ENCODE measurements at places on chromosomes 7 and 10.
A peak's percentile ranks its signal among the peaks of the same experiment; 100 is the strongest.

DNA sequence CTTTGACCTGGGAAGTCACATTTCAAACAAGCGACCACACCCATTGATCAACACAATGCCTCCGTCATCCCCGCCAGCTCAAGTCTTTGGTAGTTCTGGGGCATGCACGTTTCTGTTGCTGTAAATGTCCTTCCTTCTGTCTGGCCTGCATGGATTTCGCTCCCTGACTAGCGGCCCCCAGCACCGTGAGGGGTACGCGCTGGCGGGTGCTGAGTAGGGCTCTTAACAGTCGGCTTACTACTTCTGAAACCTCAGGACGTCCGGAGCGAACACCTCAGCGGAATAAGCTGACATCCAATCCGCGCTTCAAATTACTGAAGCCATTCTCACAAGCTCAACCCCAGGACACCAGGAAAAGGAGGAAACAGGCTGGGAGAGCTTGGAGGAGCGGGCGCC, 505 bp downstream of the NUDCD3 start:
- DNase-seq = peak; percentile 58

DNA sequence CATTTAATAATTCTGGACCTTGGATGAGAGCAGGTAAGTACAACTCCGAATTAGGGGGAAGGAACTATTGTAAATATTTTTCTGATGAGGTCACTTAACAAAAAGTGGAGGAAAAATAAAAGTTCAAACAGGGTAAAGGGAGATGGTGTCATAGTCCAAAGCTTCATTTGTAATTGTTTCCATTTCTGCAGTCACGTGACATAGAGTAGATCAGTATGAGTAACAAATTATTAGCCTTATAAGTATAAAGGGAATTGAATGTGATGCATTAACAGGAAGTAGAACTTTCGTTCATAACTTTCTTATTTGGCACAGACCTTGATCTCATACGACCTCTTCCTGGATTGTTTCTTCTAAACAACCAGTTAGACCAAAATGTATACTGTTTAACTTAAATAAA, 347.2 kb upstream of the TPK1 start:
- DNase-seq = no peak

DNA sequence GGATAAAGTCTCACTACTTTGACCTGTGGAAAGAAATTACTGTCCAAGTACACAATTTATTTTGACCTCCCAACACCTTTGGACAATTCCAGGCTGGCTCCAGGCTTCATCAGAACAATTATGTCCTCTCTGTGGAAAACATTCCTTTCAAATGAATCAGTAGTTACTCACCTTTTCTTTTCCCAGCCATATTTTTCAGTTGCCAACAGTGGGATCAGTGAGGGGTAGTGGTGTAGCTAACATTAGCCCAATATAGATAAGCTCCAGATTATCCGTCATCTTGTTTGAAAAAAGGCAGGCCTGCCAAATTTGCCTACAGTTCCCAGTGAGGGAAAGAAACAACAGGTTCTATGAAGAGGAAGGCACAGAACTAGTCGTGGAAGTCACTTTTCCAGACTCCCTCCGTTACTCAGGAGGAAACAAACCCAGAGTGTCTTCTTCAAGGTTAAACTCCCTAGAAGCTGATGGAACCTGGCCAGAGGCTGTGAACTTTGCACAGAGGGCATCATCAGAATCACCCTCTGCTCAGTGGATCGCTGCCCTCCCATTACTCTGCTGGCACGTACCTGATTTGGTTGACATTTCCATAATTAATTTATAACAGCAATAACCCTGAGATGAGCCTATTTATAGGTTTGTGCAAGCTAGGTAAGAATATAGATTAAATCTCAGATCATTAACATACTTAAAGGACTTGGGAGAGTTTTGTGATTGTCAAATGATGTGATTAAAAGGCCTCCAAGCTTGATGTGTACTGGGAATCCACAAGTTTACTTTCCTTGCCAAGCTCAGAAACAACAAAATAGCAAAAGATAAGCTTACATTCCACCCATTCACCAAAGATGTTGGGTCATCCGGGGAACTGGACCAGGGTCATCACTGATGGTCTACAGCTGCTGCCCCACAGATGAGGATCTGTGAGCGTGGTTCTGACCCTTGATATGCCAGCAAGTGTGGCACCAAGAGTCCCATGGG, 654.6 kb upstream of the GALNT17 start:
- peak; percentile 34 for DNase-seq

GRCh38 chr10:102555781-102556328, 52.1 kb downstream of the SUFU start:
- DNase-seq = peak; percentile 70

GRCh38 chr7:138875794-138876193, 77.8 kb upstream of the ATP6V0A4 start:
- peak; percentile 48 for DNase-seq

DNA sequence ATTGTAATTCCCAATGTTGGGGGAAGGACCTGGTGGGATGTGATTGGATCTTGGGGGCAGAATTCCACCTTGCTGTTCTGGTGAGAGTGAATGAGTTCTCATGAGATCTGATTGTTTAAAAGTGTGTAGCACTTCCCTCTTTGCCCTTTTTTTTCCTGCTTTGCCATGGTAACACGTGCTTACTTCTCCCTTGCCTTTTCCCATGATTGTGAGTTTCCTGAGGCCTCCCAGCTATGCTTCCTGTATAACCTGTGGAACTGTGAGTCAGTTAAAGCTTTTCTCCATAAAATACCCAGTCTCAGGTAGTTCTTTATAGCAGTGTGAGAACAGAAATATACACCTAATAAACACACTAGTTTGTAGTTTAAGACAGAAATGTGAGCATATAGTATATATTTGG, 166.8 kb upstream of the MAGI2 start:
- no peak for DNase-seq

- DNase-seq = peak; percentile 49
Observed at GRCh38 chr7:94182721-94183120, 178.6 kb upstream of the BET1 start.

DNA sequence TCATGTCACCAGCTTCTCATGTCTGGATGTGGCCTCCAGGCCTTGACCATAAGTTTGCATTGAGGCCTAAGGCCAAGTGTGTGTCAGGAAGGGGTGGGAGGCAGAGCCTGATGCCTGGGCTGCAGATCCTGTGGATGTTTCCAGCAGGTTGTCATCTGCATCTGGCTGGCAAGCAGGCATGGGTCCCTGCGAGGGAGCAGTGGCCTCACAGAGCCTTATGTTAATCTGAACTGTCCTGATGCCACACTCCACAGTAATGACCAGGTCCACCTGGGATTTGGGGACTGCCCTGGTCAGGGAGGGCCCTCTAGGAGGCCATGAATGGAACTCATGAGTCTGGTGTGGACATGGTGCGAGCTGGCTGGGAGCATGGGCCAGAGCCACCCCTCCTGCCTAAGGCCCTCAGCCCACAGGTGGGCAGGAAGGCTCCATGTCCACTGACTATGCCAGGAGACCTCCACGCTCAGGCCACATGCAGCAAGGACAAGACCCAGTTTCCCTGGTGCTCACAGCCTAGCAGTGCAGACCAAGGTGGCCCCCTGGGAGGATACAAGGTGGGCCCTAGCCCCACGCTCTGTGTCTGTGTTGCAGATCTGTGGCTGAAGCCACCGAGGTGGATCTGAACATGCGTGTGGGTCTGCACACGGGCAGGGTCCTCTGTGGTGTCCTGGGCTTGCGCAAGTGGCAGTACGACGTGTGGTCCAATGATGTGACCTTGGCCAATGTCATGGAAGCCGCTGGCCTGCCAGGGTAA, 83.1 kb downstream of the ADCY1 start:
- DNase-seq = no peak

DNA sequence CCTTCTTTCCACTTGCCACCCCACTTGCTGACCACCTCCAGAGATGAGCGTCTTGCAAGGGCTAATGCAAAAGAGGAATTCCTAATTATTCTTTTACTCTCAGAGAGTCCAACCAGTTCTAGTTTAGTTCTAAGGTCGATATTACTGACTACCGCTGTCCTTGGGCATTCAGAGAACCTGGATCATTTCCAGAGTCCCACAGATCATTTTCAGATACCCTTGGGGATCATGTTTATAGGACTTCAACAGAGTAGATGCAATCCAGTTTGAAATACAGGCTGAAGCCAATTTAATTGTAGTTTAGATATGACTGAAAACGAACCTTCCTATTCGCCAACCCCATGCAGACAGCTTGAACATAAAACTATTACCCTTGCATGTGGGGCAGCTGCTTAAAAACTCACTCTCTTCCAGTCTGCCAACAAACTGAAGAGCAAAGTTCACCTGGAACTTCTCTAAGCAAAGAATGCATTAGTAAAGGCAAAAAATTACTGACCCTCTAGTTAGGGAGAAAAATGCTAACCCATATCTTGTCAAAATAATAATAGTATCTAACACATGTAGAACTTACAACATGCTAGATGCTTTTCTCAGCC, 22.4 kb downstream of the CFAP69 start:
- no peak for DNase-seq

DNA sequence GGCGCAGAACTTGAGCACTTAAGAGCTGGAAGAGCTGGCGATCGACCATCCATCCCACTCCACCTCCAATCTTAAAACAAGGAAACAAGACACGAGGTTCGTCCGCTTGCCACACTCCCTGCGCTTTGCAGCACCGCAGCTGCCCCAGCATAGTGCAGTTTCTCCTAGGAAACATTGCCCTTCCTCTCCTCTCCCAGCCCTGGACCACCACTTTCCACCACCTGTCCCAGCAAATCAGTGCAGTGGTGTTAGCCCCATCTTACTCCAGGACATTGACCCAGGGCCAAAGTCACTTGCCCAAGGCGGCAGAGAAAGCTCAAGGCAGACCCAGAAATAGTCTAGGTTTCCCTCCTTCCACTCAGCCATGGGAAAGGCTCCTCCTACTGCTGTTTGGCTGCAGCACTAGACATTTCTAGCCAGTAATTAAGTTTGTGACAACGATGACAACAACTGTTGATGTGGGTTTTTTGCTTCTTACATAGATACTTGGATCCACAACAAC, 1.5 kb upstream of the PARD3 start:
- peak; percentile 65 for DNase-seq

GRCh38 chr7:109986701-109987100, 1104.2 kb upstream of the LRRN3 start:
- no peak for DNase-seq

DNA sequence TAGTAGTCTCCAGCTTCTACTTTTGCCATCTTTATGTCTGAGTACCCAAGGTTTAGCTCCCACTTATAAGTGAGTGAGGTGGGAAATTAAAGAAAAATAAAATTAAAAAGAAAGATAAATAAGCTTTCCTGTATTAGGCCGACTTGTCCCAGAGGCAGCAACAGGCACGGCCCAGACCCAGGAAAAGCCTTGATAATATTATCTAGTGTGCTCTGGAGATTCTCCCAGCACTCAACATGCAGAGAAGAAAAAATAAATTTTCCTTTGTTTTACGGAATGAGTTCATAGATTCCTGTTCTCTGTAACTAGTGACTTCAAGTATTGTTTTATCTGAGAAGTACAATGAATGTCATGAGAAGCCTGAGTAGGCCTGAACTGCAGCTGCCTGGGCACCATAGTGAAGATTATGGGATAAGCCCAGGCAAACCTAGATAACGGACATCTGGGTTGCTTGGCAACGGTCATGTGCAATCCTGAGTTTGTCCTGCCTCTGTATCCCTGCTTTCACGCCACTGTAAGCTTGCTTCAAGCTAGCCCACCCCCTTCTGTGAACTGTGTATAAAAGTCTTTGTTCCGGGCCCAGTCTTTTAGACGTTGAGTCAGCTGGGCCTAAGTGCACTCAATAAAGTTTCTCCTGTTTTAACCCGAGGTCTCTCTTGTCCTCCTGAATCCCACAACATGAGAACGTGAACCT, 6.4 kb downstream of the ATE1 start:
- DNase-seq = no peak

DNA sequence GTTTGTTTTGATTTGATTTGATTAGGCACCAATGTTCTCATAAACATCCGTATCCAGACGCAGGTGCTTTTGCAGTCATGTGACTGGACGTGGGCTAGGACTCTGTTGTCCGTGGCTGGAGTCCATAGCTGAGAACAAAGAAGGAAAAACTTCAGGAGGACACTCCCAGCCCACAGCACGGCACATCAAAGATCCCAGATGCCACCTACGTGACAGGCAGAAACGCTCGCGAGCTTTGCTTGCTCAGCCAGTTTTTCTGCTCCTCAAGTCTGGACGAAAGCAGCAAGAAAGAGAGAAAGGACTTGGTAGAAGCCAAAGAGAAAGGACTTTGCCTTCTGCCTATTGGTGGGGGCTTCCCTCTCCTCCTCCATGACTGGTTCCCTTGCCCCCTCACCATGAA, 6.9 kb upstream of the ZKSCAN1 start:
- DNase-seq = no peak

GRCh38 chr10:6530211-6530840, 49.8 kb downstream of the PRKCQ start:
- no peak for DNase-seq

- no peak for DNase-seq
Observed at GRCh38 chr10:43960981-43961380, 312.3 kb upstream of the ZNF32 start.

GRCh38 chr10:102115775-102116174, 4.4 kb downstream of the LDB1 start:
- no peak for DNase-seq

- no peak for DNase-seq
Observed at GRCh38 chr10:4001811-4002210, 216.8 kb upstream of the KLF6 start.

DNA sequence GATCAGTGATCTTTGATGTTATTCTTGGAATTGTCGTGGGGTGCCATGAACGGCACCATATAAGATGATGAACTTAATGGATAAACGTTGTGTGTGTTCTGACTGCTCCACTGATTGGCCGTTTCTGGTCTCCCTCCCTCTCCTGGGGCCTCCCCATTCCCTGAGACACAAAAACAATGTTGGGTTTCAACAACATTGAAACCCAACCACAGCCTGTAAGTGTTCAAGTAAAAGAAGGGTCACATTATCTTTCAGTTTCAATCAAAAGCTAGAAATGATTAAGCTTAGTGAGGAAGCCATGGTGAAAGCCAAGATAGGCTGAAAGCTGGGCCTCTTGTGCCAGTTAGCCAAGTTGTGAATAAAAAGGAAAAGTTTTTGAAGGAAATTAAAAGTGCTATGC, 19.5 kb downstream of the EN2 start:
- DNase-seq = no peak

- no peak for DNase-seq
Observed at GRCh38 chr10:113522460-113522859, 30.4 kb upstream of the HABP2 start.

GRCh38 chr7:4103352-4104091, 578.6 kb upstream of the FOXK1 start:
- peak; percentile 17 for DNase-seq

GRCh38 chr7:79341902-79342301, 111.6 kb downstream of the MAGI2 start:
- no peak for DNase-seq

GRCh38 chr10:116810120-116810500, 39.2 kb upstream of the ENO4 start:
- no peak for DNase-seq

GRCh38 chr7:131385039-131385605, 57.4 kb downstream of the MKLN1 start:
- DNase-seq = peak; percentile 11

DNA sequence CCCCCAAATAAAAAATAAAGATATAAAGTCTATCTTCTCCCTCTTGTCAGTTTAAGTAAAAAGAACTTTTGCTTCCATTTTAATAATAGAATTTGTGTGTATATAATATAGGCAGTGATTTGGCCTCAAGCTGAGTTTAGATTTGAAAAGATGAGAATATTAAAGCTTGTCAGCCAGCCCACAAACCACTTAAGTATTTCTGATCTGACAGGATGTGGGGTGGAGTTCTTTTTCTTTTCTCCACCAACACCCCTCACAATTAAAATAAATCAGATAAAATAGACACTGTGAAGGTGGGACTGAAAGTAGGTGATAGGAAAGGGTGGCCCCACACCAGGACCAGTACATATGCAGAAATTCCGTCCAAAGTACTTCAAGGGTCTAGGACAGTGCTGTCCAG, 714.1 kb downstream of the AUTS2 start:
- no peak for DNase-seq
